ENCODE measurements at places on chromosomes 7 and 10. TPM values are rescaled to one million over a fixed set of nuclear protein-coding genes. Genes with fewer than 3 reads are reported as not detected.

EPDR1 gene
- 5.8 TPM for polyA plus RNA-seq

DNA sequence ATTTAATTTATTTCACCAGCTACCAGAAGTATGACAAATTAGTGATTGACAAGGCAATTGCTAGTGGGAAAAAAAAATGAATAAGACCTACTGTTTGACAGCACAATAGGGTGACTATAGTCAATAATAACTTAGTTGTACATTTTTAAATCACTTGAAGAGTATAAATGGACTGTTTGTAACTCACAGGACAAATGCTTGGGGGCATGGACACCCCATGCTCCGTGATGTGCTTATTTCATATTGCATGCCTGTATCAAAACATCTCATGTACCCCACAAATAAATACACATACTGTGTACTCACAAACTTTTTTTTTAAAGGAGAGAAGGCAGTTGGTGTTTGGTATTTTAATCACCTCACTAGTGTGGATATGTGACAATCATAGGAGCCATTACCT, 181.1 kb downstream of the CACNB2 start:
- no peak for DNase-seq

- no peak for DNase-seq
Observed at GRCh38 chr7:71491336-71491735, 359.4 kb downstream of the GALNT17 start.

DNA sequence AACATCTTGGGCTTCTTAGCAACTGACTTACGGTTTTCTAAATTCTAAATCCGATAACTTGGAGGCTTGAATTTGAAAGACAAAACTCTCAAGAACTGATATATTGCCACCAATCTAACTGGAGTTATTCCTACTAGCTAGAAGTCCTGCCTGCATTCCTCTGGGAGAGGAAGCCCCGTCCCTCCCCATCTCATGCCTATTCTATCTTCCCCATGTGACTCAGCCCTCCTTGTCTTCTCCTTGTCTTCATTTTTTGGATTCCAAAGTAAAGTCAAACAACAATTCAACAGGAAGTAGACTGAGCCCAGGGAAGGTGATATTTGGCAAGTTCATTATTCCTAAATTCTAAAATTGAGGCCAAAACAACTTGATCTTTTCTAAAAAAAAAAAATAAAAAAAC, 587.7 kb downstream of the KCNMA1 start:
- DNase-seq = no peak
